Right cardiac atrium (tissue), 5 donors: ENCODE measurements at places on chromosomes 13 and 19. TPM values are rescaled to one million over a fixed set of nuclear protein-coding genes. Genes with fewer than 3 reads are reported as not detected.

Gene IRS2
- polyA plus RNA-seq = 7.4 TPM

Gene RAB3A
- polyA plus RNA-seq = 29.1 TPM

Gene SHISA7
- 0.05 TPM for polyA plus RNA-seq

Gene ERICH6B
- polyA plus RNA-seq = not detected

Gene STAP2
- 7.8 TPM for polyA plus RNA-seq

Gene CGB2
- not detected for polyA plus RNA-seq

Gene SRRM5
- polyA plus RNA-seq = 0.34 TPM

Gene SBK2
- 228 TPM for polyA plus RNA-seq

Gene FCER2
- polyA plus RNA-seq = 0.09 TPM

Gene IGFL3
- polyA plus RNA-seq = not detected

Gene ONECUT3
- polyA plus RNA-seq = not detected

Gene UBE2L5
- not detected for polyA plus RNA-seq

Gene SDHAF1
- 11.2 TPM for polyA plus RNA-seq

Gene ZNF154
- 4.5 TPM for polyA plus RNA-seq

Gene OR4F17
- polyA plus RNA-seq = not detected

Gene ZNF599
- polyA plus RNA-seq = 4.0 TPM

Gene IGFL2
- 0.14 TPM for polyA plus RNA-seq

Gene PSPN
- 0.50 TPM for polyA plus RNA-seq

Gene LAIR1
- polyA plus RNA-seq = 2.9 TPM

Gene SYNGR4
- not detected for polyA plus RNA-seq

Gene PRKCG
- 0.02 TPM for polyA plus RNA-seq

Gene CYSLTR2
- 7.9 TPM for polyA plus RNA-seq

Gene KLK11
- polyA plus RNA-seq = 0.14 TPM

Gene C3
- 273 TPM for polyA plus RNA-seq

Gene AMH
- polyA plus RNA-seq = 0.36 TPM

Gene RNF113B
- polyA plus RNA-seq = not detected
